ENCODE measurements at places on chromosomes 12 and 14.
A peak's percentile ranks its signal among the peaks of the same experiment; 100 is the strongest.

DNA sequence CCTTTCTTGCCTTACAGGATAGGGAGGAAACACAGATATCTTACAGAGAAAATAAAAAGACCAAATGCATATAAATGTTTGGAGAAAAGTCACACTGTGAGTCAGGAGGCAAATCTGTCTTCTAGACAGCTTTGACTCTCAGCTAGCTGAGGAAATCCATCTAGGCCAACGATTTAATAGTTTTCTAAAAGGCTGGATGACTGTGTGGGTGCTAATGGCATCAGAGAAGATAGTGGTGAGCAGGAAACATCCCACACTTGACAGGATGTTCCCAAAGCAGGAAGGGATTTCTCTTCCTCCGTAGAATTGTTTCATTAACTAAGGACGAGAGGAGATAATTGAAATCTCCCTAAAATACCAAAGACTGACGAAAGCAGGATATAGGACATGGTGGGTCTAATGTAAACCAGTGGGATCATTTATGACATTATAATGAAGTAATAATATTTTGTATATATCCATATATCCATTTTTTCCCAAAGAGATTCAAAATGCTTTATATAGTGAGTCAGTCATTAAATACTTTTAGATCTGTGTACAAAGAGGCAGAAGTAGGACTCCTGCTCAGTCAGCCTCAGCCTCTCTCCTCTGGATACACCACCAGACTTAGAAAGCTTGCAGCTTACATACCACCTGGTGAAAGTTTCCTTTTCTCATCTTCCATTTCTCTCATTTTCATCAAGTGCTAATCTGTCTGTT, 44.3 kb upstream of the PSMA6 start:
- DNase-seq = no peak

DNA sequence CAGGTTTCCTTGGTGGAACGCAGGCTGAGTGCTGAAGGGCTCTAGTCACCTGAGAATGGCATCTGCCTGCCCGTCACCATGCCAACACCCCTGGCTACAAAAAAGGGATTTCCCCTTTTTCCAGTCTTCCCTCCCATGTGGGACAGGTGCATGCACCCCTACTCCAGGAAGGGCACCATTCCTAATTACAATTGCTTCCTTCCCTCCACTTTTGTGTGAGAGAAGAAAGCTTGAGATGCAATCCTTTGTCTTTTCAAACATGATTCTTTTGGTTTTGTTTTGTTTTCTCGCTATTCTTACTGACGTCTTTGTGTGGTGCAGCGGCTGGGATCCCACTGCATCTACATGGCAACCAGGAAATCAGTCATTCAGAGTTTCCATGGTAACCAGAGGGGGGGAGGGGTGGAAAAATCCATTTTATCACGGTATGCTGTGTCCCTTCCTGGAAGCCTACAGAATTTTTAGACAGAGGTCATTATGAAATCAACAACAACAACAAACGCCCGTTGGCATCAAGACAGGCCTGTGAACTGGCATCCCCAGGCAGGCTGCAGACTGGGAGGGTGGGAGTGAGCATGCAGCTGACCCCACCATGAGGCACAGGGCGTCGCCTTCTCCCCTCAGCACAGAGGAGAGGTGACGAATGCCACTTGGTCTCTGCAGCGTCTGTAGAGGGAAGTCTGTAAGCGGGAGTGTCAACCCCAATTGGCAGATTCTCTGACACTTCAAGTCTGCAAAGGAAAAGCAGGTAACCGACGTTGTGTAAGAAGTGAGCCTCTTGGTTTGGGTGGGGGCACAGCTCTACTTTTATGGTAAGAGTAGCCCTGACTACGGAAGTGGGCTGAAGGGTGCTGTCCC, 13.6 kb upstream of the GNG2 start:
- no peak for DNase-seq

DNA sequence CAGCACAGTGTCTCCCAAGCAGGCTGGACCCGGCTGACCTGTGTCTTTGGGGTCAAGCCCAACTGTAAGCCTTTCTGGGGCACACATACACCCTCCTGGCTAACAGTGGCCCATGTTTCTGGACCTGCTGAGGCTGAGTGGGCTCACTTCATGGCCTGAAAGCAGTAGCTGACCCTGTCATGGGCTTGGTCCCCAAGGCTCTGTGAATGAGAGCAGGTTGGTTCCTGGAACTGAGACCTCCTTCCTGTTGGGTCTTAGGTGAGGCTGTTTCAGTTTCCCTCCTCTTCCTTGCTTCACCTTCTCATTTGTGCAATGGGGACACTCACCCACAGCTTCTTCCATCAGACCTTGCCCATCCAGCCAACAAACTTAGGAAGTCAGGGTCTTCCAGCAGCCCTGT, 744 bp upstream of the IL25 start:
- DNase-seq = no peak

- DNase-seq = peak; percentile 32
Measured at GRCh38 chr12:40145896-40146295, 40.0 kb upstream of the SLC2A13 start.

GRCh38 chr12:117707861-117708260, 260.9 kb downstream of the KSR2 start:
- DNase-seq = no peak

- peak; percentile 88 for DNase-seq
Measured at GRCh38 chr12:13093191-13093847, 10.1 kb downstream of the GSG1 start.

DNA sequence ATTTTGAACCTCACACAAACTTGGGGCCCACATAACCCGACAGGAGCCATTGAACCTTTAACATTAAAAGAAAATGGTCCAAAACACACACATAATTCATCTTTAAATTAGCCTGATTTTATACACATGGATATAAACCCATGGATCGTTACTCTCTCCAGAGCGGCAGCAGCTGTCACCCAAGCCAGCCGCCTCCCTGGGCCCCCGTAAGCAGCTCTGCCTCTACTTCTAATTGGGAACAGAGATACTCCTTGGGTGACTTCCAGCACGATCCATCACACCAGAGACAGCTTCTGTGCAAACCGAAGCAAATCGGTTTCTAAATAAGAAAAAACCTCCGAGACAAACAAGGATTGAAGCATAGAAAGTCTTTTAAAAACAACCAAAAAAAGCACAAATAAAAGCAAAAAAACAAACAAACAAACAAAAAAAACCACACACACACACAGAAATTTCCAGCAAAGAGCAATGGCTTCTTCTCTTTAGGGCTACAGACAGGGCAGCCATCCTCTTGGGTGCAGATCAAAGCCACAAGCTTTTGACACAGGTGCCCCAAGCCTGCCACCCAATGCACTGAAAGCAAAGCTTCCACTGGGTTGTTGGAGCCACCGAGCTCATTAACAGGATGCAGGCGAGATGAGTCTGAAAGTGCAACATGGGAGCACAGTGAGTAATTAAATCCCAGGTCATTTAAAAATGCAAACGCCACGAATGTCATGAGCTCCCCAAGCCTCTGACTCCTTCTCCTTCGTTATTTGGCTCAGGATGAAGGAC, 156.9 kb downstream of the DPF3 start:
- peak; percentile 75 for DNase-seq

DNA sequence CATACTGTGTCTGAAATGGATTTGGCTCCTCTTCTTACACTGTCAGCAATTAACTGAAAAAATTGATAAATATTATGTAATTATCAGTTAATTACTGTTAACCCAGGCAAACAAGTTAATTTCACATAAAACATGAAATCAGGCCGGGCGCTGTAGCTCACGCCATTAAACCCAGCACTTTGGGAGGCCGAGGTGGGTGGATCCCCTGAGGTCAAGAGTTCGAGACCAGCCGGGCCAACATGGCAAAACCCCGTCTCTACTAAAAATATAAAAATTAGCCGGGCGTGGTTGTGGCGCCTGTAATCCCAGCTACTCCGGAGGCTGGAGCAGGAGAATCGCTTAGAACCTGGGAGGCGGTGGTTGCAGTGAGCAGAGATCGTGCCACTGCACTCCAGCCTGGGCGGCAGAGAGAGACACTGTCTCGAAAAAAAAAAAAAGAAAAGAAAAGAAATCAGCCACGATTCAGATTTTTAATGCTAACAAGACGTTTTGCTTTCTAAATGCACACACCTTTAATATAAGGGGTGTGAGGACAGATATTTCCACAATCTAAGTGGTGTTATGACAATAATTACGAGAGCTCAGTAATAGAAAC, 473 bp upstream of the TMEM19 start:
- peak; percentile 31 for DNase-seq

DNA sequence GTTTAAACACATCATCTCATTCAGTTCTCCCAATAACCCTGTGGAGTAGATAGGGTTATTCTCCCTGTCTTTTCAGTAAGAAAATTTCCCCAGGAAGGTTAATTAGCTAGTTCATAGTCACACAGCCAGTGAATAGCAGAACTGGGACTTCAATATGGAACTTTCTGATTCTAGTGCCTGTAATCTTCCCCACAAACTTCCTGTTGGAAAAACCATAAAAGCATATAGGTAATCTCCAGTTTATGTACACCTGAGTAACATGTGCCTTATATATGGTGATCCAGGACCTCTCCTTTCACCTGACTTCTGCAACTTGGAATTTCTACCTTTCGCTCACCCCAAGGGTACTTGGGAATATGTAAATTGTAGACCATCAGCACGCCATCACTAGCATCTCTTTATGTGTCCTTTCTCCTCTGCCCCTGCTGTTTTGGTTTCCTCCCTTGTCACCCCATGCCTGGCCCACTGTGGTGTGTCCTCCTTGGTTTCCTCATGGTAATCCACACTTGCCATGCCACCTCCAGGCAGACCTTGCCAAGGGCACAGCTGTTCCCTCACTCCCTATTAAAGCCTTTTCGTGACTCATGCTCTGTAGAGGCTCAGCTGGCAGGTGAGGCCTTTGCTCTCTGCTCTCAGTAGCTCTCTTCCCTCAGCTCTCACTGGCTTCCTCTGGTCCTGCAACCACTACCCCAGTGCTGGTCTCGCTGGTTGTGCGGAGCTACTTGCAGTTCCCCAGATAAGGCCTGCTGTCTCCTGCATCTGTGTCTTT, 16.7 kb downstream of the TBC1D30 start:
- no peak for DNase-seq

DNA sequence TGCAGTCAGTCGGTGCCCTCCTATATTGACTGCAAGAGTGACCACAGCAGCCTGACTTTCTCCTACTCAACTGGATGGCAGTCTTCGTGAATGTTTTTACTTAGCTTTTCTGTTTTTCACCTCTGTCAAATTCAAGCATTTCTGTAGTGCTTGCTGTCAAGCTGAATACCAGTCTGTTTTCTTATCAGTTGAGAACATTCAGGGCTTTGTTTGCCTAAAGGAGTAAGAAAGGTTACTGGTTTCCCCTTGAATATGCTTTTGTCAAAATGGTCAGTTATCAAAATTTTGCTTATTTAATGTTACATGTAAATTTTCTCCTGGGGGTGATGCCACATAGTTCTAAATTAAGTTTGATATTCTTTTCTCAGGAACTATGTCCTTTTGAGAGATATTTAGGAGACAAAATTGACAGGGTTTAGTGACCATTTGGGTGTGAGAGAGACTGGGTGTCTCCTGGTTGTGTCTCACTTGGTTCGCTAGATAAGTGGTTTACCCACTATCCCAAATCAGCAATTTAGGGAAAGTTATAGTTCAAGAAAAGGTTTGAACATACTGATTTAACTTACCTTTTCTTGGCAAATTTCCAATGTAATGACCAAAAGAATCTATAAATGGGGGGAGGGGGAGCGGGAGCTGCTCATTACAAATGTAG, 366.3 kb downstream of the TMTC2 start:
- no peak for DNase-seq

- DNase-seq = peak; percentile 10
Measured at GRCh38 chr14:34181338-34181737, 230.5 kb upstream of the EGLN3 start.

- peak; percentile 10 for DNase-seq
Measured at GRCh38 chr12:95633732-95634465, 82.6 kb upstream of the USP44 start.

- no peak for DNase-seq
Measured at GRCh38 chr14:44412858-44413569, 94.1 kb downstream of the FSCB start.

GRCh38 chr14:73817020-73817655, 34.5 kb upstream of the PTGR2 start:
- no peak for DNase-seq

DNA sequence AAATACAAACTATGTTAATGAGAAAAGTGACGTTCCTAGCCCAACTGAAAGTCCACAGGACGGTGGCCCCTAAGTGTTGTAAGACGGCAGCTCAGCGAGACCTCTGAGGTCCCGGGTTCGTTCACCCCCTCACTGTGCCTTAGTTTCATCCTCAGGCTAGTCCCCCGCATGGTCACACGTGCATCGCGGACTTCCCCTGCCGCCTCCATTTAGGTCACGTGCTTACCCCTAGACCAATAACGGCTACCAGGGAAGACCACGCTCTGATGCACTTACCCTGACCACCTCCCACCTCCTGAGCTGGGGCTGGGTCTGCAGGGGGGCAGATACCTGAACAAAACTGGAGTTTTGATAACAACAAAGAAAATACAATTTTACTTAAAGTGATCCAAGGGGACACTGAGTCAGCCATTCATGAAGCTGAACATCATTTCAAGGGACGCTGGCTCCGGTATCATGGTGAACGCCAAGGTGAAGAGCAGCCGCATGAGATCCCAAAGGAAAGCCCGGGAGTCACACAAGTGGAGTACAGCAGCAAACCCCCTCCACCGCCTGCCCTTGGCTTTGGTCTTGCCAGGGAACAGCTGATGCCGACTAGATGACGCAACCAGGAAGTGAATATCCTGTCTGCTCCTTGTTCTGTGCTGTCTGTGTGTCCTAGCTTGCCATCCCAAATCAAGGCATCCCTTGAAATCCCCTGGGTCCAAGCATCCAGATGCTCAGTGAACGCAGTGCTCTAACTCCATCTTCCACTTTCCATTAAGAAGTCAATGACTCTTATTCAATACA, 274.1 kb downstream of the PCNX1 start:
- no peak for DNase-seq

DNA sequence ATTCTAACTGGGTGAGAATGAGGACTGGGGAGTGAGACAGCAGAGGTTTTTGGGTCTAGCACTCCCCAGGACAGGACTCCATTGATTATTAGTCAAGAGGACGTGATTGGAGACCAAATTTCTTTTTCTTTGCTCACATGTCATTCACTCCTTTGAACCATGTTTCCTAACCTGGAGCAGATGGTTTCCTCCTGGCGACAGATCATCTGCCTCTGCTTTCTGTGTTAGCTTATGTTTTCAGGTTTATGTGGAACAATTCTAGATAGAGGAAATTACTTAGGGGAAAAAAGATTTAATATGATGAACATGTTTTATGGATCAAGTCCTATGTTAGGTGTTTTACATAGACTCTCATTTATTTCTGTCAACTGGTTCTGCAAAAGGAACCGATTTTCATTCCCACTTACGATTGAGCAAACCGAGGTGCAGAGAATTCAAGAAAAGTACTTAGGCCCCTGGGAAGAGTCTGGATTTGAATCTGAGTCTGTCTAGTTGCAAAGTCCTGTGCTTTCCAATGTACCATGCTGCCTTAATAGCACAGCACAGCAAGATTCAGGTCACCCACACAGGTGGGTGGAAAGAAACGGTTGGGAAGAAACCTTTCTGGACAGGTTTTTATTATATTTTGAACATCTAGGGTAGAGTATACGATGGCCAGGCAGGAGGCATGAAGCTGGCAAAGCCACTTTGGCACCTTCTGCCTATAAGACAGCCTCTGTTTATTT, 30.8 kb downstream of the SMOC1 start:
- DNase-seq = no peak
